ENCODE measurements at places on chromosomes 6 and 20.

DNA sequence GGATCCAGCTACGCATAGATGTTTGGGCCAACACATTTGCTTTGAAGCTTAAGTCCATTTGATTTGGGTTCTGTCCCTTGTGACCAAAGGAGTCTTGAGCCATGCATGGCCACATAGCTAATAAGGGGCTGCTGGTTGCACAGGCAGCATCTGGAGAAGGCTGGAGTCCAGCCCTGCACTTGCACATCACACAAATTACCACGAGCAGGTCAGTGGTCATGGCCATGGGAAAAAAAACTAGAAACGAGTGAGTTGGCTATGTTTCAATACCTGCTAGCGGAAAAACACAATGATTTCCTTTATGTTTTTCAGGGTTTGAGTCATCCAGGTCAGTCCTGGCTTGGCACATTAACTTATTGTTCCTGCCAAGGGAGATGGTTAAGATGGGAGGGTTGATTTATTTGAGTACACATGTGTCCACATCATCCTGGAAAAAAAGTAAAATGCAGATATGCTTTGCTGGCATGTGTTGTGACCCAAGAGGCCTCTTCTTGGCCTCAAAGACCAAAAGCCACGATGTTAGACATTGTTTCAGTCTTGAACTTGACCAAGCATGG is 5.6 kb upstream of the STX16 start:
- DNase-seq = no peak

DNA sequence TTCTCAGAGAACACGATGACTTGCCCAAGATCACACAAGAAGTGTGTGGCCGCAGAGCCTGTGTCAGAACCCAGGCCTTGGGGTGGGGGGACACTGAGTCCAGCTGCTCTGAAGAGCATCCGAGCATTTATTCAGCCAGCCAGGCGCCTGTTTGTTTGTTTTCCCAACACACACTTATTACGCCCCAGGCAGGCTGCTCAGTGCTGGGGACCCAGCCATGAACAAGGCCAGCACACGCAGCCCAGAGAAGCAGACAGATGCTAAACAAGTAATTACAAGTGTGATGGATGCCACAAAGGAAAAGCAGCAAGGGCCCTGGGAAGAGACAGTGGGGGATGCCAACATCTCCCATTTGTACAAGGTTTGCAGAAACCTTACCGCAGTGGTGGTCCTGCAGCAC is 19.4 kb upstream of the SIRPA start:
- DNase-seq = no peak

GRCh38 chr6:116954335-116954734 is 77.3 kb downstream of the RFX6 start:
- DNase-seq = no peak

DNA sequence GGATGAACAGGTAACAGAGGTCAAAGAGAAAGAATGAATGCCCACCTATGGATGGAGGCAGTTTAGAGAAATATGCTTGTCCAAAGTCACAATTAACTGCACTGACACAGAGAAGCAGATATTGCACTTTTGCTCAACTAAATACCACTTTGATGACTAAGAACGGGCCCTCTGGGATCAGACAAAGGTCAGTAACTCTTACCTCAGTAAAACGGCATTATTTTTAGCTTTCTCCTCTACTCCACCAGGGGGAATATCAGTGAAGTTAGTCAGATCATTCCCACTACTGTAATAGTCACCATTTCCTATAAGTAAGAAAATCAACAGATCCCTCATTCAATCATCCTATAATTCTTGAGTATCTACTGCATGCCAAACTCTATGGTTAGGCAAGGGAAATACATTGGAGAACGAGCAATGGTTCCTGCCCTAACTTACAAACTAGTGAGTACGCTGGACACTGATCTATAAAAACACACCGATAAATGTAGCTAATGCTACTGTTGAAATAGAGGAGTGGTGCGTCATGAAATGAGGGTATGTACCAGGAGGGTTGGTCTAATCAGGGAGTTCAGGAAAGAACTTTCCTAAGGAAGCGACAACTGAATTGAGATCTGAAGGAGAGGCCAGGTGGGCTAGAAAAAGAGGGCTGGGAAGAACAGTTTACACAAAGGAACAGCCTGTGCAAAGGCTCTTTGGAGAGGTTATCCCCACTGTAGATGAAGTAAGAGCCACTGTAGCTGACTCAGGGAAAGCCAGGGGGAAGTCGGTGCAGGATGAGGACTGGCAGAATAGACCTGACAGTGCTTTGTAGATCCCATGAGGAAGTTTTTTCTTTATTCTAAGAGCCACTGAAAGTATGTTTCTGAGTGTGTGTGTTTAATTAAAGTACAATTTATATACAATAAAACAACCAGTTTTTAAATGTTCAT is 9.2 kb downstream of the ECI2 start:
- no peak for DNase-seq

DNA sequence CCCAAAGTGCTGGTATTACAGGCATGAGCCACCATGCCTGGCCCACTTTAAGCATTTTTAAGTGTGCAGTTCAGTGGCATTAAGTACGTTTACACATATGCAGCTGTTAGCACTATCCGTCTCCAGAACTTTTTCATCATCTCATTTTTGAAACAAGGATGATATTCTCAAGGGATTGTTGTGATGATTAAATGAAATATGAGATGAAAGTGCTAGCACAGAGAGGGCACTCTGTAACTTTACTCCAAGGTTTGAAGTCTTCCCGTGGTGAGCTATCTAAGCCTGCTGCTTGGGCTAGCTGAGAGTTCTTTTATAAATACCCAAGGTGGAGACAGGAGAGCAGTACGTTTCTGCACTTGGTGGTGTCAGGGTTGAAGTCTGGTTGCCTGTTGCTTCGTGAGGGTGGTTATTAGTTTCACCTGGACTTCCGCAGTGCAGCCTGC is 6.6 kb downstream of the TM9SF4 start:
- no peak for DNase-seq

DNA sequence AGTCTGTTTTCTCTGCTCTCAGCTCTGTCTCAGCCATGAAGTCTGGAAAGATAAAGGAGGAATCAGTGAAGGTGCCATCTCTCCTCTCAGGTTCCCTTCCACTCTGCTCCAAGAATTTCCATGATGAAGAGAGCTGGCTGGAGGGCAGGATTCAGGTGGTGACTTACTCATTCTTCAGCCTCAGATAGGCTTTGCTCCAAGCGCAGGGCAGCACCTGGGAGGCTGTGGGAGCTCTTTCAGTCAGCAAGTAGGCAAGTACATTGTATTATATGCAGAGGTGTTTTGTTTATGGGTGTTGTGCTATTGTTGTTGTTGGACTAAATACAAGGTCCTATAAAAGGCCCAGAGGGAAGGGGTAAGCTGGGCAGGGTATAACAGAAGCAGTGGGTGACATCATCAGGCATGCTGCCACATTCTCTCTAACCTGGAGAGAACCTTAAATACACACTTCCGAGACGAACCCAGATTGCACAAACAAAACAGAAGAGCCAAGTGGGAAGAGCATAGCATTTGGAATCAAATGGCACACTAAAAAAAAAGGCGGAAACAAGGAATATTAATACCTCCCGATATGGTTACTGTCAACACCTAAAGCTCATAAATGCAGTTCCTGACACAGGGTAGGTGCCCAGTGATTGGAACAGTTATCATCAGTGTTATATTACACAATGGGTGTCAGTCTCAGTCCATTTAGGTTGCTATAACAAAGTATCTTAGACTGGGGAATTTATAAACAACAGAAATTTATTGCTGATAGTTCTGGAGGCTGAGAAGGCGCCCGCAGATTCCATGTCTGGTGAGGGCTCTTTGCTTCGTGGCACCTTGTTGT is 14.5 kb upstream of the PSMG4 start:
- no peak for DNase-seq

DNA sequence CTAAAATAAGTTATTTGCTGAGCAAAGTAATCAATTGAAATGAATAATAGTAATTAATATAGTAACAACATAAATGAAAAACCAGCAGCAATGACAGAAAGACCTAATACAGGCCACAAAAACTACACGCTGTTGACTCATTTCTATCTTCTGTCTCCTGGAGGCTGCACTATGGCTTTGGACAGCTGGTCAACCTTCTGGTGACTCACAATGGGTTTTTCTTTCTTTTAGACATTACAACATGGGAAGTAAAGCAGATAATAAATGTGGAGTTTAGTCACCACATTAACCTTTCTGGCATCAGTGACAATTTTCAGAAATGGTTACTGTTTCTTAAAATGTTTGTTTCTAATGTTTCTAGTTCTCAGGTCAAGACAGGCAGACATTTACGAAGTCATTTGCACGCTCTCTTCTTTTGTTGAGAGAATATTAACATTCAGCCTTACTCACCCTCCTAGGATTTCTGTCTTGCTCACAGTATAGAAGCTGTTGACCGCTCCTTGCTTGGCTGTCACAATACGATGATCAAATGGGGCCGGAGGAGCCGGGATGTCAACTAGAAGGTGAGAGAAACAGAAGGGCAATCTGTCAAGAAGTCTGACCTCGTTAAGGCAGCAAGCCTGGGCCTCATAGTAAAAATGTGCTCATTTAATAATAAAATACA is 62.2 kb downstream of the MYLK4 start:
- DNase-seq = no peak

DNA sequence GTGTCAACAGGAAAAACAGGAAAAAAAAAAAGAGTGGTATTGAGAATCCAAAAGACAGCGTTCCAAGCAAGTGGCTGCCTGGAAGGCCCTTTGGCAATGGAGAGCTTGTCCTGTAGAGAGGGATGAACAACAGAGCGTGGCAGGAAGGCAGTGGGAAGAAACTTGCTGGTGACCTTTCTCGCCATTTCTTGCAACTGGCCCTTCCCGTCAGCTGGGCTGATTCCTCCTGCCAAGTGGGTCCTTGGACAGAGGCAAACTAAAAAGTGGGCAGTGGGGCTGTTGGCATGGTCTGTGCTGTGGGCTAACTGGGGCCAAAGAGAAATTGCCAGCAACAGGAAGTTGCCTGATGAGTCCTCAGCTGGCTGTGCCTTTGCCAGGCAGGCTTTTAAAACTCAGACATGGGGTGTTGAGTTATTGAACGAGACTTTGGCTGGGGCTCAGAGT is 43.9 kb upstream of the CLDN20 start:
- DNase-seq = no peak
